ENCODE measurements at places on chromosomes 13 and 19.

DNA sequence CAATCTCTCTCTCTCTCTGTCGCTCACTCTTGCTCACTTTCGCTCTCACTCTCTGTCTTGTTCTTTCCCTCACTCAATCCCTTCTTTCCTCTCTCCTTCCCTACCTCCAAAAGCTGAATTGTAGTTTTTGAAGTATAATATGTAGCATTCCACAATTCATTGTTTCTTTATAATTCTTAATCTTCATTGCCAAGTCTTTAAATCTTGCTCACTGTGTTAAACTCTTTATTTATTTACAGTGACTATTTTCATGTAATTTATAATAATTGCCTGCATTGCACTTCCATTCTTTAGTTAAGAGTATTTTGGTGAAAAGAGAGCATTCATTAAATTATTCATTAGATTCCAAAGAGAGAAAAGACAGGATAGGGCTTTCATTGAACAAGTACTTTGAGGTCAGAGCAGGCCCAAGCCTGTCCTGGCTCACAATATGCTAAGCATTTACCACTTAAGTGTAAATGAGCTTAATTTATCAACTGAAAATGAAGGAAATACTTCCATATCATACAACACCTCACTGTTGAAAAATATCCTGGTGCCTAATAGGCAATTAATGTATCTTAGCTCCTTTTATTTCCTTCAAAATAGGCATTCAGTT, 257.4 kb upstream of the SLITRK1 start:
- DNase-seq, result no peak

DNA sequence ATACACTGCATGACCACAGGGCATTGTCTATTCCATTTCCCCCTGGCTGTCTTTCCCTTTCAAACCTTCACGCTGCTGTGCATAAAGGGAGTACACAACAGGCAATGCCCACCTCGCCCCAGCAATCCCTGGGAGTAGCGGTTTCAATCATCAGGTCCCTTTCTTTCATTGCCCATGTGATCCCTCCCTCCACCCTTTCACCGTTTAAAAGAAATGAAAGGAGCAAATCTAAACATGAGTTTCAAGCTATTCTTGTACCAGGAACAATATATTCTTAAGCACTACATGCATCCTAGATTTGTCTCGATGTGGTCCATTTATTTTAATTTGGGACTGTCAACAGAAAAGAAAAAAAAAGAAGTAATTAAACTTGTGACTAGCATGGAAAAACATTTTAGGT, 123.4 kb upstream of the ARGLU1 start:
- no peak for DNase-seq

- no peak for DNase-seq
Measured at GRCh38 chr19:31500197-31500830, 151.1 kb upstream of the TSHZ3 start.

DNA sequence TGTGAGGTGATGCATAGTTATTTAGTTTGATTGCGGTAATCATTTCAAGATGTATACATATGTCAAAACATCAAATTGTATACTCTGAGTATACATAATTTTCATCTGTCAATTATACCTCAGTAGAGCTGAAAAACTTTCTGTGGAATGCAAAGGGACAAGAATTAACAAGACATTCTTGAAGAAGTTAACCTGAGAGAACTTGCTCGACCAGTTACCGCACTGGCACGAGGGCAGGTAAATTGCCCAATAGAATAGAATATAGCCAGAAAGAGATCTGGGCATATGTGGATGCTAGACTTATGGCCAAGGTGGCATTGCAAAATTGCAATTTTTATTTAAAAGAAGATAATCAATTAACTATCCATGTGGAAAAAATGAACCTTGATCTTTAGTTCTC, 42.3 kb upstream of the GJB6 start:
- no peak for DNase-seq

GRCh38 chr13:78401873-78402707, 201.3 kb downstream of the POU4F1 start:
- DNase-seq, result no peak

DNA sequence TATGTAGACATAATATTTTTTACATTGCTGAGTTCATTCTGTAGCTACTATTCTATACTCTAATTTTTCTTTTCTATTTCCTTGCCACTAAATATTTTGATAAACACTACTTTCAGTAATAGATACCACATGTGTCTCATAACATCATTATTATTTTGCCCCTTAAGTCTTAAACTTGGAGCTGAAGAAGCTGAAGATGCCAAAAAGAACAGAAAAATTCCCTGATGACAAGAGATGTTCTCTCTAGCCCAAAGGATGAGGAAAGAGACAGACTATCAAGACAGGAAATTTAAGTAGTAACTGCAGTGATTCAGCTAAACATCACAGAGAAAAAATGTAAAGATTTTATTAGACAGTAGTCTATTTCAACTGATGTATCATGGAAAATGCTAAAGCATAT, 322.0 kb upstream of the KLHL1 start:
- DNase-seq, result no peak

DNA sequence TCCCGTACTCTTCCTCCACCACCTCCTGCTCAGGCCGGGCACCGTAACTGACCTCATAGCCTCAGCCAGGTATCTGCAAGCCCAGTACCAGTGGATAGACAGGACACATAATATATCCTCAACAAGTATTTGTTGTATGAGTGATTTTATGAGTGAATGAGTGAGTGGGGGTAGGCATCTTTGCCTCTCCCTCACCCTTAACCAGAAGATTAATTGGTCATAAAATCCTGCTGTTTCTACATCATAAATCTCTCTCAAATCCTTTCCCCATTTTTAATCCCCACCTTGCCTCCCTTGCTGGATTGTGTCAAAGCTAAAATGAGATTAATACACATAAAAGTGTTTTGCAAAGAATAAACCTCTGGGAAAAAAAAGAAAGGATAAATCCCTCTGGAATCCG, 44.4 kb upstream of the HMGB1 start:
- DNase-seq, result no peak

- peak; percentile 29 for DNase-seq
Measured at GRCh38 chr19:18112989-18113478, 15.5 kb downstream of the MAST3 start.

GRCh38 chr19:15640294-15640903, at the start of gene CYP4F3:
Gene CYP4F3, plus strand, starts transcription at chr19:15640897. Its CDS starts 519 bp downstream, at chr19:15641416.
- no peak for DNase-seq

GRCh38 chr19:45357445-45357783, 13.0 kb downstream of the ERCC2 start:
- no peak for DNase-seq

GRCh38 chr13:98199480-98199879, 22.4 kb upstream of the RNF113B start:
- no peak for DNase-seq

DNA sequence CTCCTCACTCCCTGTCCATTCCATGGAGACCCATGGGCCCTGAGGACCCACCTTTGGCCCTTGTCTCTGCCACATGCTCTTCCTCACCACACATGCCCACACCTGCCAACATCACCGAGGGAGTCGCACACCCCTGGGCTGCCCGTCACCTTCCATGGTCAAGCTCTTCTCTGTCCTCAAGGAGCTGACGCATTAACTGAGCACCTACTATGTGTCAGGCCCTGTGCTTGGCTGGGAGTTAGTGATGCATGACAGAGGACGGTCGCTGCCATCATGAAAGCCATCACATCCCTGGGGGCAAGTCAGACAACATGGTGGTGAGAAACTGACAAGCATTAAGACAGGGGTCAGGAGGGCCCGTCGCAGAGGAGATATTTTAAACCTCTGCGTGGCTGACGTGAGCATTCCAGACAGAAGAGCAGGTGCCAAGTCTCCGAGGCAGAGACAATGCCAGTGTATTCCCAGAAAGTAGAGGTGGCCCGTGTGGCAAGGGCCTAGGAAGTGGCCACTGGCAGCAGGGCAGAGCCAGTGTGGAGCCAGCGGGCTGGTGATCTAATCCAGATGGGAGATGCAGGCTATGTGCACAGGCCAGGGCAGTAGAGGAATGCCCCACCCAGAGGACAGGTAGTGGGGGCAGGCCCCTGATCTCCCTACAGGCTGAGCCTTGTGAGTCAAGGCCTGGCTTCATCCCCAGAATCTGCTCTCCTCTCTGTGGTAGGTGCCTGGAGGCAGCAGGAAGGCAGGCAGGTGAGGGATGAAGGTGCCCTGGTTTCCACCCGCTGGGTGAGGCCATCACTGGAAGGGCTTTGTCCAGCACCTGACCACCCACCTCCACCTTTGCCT, 21.2 kb downstream of the ELAVL1 start:
- DNase-seq, result no peak

DNA sequence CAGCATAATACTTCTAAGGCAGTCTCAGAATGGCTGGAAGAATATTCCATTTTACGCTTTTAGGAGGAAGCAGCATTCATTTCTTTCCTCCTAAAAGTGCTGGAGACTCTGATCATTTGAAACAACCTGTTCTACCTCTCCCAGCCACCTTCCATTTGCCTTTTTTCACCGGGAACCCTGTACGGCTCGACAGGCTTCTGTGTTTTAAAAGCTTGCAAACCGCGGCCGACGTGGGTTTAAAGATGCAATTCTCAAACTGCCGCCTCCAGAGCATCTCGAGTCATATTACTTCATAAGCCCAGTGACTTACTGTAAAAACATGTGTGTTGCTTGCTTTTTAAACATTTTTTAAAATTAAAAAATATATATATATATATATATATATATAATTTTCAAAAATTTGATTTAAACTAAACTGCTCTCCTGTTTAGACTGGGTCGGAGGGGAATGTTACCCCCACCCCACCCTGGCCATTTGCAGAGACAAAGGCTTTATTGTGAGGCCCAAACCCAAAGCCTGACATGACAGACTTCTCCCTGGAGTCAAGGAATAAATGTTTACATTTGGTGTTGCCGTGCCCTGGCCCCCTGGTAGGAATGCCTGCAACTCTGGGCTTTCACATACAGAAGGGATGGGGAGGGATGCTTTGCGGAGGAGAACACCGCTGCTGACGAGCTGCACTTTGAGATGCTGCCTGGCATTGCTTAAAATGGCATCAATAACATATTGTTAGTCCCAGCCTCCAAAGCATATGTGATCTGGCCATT, 30.4 kb downstream of the ZNF536 start:
- DNase-seq, result no peak

DNA sequence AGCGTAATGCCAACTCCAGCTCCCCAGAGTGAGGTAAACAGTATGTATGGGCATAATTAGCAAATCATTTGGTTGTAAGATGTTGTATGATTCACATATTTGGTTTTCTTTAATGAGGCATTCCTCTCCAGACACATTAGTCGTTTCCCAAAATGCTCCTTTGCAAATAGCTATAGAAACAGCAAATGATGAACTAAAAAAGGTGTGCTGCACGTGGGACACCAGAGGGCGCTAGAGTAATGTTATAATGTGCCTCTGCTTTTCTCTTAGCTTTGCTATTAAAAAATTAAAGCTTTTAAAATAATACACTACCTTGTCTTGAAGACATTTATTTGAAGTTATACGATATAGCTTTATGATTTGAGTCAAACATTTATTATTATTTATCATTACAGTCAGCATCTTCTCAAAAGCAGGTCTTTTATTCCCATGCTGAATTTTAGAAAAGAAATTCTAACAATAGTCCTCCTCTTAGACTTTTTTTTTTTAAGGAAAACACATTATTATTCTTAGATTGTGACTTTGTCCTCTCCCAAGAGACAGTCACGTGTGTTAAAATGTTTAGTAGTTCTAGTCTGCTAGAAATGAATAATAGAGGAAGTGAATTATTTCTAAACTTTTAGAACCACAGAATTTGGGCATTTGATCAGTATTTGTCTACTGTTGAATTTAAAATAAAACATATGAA, 121.6 kb upstream of the FRY start:
- DNase-seq, result no peak

GRCh38 chr13:67439365-67439764, 209.2 kb upstream of the PCDH9 start:
- no peak for DNase-seq

DNA sequence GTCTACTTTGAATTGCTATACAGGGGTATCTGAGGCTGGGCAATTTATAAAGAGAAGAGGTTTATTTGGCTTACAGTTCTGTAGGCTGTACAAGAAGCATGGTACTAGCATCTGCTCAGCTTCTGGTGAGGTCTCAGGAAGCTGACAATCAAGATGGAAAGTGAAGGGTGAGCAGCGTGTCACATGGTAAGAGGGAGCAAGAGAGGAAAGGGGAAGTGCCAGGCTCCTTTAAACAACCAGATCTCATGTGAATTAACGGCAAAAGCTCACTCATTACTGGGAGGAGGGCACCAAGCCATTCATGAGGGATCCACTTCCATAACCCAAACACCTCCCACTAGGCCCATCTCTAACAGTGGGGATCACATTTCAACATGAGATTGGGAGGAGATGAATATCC, 222.4 kb downstream of the TDRD3 start:
- DNase-seq, result no peak

DNA sequence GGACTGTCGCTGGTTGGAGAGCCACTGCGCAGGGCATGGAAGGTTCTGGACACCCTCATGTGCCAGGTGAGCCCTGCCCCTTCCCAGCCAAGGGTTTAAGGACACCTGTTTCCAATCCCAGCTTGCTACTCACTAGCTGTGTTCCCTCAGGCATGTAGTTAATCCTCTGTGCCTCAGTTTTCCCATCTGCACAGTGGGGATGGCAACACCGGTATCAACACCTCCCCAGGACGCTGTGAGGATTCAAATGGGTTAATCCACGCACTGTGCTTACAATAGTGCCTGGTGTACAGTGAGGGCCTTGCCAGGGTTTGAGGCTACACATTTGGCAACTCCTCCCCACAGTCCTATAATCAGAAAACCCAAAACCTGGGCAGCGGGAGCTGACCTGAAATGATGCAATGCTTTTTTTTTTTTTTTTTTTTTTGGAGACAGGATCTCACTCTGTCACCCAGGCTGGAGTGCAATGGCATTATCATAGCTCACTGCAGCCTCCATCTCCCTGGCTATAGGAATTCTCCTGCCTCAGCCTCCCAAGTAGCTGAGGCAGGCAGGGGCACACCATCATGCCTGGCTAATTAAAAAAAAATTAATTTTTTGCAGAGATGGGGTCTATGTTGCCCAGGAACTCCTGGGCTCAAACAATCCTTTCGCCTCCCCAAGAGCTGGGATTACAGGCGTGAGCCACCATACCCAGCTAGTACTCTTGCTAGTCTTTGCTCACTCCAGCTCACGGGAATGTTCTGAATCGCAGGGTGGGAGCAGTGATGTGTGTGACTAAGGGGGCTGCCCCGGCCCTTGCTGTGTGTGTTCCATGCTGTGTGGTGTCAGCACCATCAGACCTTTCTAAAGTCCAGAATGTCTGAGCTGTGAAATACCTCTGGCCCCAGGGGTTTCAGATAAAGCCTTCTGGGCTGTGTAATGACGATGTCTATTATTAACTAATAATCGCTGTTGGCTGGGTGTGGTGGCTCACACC, 2.3 kb downstream of the ACP4 start:
- DNase-seq, result no peak

GRCh38 chr13:85663856-85664255, 135.4 kb downstream of the SLITRK6 start:
- DNase-seq, result no peak

GRCh38 chr13:71828117-71828516, 38.9 kb downstream of the DACH1 start:
- DNase-seq, result no peak

DNA sequence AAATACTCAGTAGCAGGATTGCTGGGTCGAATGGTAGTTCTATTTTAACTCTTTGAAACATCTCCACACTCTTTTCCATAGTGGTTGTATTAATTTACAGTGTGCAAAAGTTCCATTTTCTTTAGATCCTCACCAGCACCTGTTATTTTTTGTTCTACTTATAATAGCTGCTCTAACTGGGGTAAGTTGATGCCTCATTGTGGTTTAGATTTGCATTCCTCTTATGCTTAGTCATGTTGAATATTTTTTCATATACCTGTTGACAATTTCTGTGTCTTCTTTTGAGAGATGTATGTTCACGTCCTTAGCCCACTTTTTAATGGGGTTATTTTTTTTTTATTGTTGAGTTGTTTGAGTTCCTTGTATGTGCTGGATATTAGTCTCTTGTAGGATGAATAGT, 144.6 kb downstream of the NBEA start:
- DNase-seq, result no peak
